HEK293T (cell line): ENCODE measurements at places on chromosomes 12 and 14.

DNA sequence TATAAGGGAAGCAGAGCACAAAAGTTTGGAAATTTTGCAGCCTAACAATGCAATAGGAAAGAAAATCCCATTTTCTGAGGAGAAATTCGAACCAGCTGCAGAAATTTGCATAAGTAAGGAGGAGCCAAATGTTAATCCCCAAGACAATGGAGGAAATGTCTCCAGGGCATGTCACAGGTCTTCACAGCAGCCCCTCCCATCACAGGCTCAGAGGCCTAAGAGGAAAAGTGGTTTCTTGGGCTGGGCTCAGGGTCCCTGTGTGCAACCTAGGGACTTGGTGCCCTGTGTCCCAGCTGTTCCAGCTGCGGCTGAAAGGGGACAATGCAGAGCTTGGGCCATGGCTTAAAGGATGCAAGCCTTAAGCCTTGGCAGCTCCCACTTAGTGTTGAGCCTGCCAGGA lies 190.0 kb downstream of the MDGA2 start:
- DNase-seq = no peak

DNA sequence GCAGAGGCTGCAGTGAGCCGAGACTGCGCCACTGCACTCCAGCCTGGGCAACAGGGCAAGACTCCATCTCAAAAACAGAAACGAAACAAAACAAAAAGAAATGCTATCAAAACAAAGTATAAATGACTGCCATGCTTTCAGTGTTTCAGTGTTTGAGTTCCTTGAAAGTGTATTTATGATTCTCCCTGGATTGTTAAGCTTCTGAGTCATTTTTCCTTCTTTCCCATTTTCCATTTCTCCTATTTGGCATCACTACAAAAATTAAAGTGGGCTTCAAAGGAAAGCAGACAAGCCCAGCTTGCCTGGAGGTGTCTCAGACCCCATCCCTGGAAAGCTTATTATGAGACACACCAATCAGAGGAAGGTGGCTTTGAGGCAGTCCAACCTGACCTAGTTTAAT lies 35.1 kb downstream of the NIN start:
- no peak for DNase-seq

DNA sequence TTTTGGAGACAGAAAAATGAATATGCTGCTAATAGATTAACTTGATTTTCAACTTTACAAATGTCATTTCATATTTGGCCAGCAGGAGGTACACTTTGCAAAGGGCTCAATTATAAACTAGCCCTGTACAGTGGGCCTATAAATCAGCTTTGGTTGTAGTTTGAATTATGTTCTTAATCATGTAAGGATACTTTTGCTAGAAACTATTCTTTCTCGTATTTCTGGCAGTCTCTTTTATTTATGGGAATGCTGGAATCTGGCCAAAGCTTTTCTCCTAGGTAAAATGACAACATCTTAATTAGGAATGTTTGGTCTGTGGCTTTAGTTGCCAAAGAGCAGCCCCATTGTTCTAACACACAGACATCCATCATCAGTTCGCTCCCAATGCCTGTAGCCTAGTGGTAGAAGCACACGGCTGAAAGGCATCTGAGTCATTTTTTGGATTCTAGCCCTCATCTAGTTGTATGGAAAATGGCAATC lies 1322.3 kb upstream of the SEL1L start:
- no peak for DNase-seq

- DNase-seq = no peak
These were observed 37.0 kb upstream of the GALNT9 start for GRCh38 chr12:132366341-132366861.

GRCh38 chr12:89736995-89737394 lies 28.4 kb upstream of the ATP2B1 start:
- DNase-seq = no peak

DNA sequence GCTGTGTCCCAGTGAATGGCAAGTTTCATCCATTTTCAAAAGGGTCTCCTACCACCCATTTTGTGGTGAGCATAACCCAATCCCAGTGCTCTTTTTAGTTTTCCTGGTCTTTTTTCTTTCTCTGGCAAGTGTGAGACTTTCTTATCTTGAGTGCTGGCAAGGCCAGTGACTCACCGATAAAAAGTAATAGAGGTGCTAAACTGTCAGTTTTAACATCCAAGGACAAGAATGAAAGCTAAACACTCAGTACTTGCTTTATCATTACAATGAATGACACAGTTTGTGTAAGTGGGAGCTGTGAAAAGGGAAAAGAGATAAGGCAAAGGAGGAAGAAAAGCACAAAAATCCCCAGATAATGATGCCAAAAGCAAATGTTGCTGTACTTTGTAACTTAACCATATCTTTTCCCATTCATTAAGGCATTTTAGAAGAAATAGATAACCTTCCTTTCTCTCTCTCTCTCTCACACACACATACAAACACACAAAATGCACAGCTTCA lies 4.9 kb upstream of the LRIG3 start:
- no peak for DNase-seq

DNA sequence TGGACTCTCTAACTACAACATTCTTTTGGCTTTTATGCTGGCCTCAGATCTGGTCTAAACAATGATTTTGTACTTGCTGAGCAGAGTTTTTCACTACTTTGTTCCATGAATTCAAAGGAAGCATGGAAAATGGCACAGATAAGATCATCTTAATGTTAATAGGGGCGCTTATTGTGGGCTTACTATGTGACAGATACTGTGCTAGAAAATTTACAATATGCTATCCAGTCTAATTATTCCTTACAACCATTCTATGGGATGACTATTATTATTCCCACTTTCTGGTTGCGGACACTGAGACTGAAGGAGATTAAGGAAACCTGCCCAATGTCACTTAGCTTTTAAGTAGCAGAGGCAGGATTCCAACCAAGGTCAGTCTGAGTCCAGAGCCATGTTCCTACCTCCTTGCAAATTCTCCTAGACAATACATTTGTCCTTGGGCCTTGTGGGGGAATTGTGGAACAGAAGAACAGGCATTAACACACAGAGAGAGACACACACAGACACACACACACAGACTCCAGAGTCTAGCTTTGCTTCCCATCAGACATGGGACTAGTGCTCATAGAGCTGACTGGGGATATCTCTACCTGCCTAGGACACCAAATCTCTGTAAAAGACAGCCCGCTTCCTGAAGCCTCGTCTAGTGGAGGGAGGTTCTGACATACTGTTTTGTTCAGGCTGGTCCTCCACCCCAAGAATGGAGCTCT lies 107.7 kb downstream of the SLC38A1 start:
- no peak for DNase-seq

DNA sequence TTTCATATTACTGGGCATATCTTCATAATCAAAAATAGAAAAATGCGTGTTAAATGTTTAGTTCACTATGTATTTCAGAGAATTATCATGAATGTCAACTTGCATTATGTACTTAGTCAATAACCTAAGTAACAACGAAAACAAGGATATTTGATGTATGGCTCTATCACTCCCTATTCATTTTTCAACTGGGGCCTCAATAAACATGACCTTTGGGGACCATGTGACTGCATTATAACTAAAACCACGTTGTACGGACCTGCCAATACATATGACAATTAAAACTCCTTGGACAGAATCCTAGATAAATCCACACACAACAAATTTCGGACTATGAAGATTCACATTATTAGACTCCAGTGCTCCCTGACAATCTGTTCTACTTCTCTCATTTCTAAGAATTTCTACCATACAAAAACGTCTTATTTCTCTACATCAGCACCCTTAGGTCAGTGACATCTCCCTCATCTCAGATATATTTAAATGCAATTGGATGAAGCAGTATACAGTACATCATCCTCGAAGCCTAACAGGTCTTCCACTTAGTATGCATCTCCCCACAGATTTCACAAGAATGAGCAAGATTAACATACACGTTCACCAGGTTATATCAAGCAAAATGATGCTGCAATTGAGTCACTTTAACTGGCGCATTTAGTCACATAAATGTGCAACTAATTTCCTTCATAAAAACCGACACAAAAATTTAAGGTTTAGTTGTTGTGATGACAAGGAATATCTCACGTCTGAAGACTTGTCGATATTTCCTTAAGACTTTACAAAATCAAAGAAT lies 1.5 kb downstream of the UBE2N start:
- no peak for DNase-seq

DNA sequence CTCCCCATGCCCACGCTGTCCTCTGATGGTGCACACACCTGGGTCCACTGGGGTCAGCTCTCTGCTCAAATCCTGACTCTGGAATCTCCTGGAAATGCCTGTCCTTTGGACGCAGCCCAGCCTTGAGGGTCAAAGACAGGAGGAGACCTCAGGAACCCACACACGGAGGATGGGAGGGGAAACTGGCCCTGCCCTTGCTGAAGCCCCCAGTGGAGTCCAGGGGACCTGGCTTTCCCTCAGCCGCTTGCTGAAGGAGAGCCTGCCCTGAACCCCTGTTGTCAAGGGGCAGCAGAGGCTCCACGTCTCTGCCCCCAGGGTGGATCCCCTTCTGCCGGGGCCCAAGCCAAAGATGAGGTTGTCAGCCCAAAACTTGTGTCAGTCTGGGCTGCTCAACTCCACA lies 16.9 kb downstream of the GALNT9 start:
- DNase-seq = no peak

- DNase-seq = no peak
These were observed 292.2 kb upstream of the CRY1 start for GRCh38 chr12:107385509-107385908.

DNA sequence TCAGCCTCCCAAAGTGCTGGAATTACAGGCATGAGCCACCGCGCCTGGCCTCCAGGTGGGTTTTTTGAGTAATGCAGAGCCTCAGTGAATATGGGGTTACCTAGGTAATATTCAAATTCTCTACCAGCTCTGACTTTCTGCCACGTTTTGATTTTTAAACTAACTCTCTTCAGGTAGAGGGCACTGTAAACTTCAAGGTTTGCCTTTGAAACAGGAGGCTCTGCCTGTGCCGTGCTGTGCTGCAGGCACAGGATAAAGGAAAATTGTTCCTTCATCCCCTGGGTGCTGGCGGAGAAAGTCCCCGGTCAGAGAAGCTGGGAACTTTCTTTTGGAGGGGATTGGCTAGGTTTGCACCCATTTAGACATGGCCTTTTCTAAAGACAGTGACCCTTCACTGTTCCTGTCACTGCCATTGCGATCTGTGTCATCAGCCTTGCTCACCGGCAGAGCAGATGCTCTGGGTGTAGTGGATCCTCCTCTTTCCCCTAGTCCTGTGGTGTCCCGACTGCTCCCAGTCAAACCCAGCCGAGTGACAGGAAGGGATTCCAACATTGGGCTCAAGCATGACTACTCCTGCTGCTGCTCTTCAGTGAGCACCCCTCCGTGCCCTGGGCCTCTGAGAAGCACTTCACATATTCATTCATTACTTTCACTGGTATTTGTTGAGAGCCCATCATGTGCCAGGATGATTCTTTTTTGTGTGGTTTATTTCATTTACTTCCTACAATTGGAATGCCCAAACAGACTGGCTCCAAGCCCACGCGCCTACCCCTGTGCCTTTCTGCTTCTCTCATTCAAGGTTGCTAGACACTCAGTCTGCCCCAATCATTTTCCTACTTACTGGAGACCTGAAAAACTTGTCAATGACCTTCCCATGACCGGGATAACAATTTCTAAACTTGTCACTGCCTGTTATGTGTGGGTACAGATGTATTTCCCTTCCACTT lies 103.6 kb downstream of the TMEM30B start:
- no peak for DNase-seq

DNA sequence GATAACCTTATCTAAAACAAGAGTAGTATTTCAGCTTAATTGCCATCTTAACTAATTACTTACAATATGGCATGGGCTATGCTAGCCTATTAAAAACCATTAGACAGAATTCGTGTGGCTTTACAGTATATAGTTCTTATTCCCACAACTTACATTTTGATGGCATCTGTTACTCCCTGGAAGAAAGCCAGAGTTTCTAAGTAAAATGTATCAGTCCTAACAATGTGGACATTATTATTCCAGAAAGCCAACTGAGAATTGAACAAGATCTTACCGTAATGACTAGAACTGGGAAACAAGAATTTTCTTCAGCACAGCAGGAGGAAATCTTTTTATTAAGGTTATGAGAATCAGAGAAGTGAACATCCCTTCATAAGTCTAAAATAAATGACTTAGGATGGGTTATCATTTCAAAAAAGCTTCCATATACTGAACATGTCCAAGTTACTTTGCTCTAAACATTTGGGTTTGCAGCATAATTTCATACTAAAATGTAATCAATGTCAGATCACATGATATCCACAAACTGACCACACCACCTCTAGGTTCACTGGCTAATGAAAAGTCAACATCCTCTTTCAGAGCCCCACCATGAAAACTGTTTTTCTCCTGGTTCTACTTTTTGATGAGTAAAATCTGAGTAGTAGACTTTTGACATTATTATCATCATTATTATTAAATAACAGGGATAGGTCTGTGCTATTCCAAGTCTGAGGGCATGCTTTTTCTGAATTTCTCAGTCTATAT lies 179.7 kb downstream of the SSPN start:
- DNase-seq = no peak

GRCh38 chr12:76587428-76588178 lies 28.0 kb upstream of the OSBPL8 start:
- DNase-seq = no peak

DNA sequence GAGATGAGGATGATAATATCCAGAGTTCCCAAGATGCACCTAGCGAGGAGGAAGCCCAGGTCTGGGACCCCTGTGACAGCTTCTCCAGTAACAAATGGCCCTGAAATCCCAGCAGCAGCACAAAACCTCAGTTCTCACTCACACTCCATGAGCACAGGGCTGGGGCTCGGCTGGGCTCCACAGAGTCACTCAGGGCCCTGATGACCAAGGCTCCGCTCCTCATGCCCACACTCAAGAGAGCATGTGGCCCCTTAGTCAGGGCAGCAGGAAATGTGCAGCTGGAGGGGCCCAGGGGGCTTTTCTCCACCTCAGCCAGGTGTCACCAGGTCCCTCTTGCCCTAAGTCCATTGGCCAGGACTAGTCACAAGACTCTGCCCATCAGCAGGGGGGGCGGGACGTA lies 242.7 kb upstream of the SFSWAP start:
- DNase-seq = no peak

GRCh38 chr12:2858334-2858733 lies 1.5 kb upstream of the TEX52 start:
- no peak for DNase-seq

GRCh38 chr14:94480809-94481208 lies 4.8 kb upstream of the SERPINA9 start:
- no peak for DNase-seq

DNA sequence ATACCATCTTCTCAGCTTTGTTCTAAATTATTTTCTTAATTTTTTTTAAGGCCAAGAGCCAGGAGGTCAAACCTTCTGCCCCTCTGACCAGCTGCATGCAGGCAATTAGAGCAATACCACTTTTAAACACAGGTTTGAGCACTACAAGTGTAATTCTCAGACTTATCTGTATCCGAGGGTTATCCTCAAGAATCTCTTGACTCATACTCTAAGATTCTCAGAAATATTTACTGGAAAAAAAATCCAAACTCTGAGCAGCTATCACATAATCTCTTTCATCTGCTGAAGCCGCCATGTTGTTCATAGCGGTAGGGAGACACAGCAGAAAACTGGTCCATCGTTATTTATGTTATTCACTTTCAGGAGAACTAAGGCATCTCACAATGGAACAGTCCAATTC lies 27.4 kb upstream of the PTHLH start:
- no peak for DNase-seq

GRCh38 chr12:54060174-54060974 lies 6.7 kb downstream of the HOXC4 start:
- DNase-seq = no peak
